ENCODE measurements at places on chromosomes 13 and 19.

GRCh38 chr19:51131780-51132680, 7.3 kb downstream of the SIGLEC9 start:
- DNase-seq = peak; percentile 81

GRCh38 chr13:50654331-50654730, 189.2 kb downstream of the DLEU7 start:
- no peak for DNase-seq

GRCh38 chr13:31426395-31426794, 226.6 kb downstream of the B3GLCT start:
- DNase-seq = no peak

GRCh38 chr19:34808566-34808965, 35.6 kb upstream of the ZNF599 start:
- no peak for DNase-seq

DNA sequence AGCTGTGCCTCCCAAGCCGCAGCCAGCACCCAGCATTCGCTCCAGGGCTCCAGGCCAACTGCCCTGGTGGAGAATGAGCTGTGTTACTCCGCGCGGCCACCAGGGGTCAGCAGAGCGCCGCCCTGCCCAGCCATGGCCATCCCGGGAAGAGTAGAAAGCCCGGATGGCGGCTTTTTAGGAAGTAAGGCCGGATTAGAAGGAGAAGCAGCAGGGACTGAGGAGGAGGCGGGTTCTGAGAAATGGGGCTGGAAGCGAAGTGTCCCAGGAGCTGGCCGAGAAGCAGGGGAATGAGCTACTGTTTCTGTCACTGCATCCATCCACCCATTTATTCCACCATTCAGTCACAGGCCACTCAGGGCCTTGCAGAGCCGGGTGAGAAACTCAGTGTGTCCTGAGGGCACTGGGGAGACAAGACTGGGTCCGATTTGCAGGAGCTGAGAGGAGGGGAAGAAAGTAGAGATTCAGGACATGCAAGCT, 6.6 kb upstream of the NPAS1 start:
- DNase-seq = peak; percentile 88

GRCh38 chr13:44333950-44334655, 39.5 kb upstream of the SERP2 start:
- no peak for DNase-seq

DNA sequence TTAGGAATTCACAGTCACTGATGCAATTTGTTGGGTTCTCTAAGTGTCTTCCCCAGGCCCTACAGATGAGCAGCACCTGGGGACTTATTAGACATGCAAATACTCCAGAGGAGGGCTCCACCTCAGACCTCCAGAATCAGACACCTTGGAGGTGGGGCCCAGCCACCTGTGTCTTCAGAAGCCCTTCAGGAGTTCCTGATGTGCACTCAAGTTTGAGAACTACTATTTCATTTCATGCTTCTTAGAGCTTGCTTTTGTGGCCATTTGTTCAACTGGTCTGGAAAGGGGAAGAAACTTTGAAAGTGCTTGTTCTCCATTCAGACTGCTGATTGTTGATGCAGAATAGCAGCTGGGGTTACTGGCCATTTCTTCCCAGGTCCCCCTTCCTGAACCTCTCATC, 472.0 kb downstream of the COG6 start:
- no peak for DNase-seq

DNA sequence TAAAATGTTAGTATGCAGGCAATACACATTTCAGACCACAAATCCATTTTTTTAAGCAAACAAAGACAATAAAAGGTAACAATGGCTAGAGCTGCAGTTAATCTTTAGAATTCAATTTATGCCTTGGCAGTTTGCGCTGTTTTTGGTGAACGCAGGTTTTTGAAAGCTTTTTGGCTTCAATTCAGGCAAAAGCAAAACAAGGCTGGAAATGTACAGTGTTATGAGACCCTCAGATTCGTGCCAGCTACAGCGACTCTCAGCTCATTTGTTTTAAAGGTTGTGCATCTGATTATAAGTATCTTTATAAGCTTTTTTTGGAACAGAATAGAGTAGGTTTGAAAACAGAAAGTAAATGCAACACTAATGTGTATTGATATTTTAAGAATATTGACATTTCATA, 63.6 kb upstream of the SOX1 start:
- no peak for DNase-seq

- DNase-seq = peak; percentile 30
These were observed 7.8 kb downstream of the SIGLEC12 start for GRCh38 chr19:51493776-51494175.

DNA sequence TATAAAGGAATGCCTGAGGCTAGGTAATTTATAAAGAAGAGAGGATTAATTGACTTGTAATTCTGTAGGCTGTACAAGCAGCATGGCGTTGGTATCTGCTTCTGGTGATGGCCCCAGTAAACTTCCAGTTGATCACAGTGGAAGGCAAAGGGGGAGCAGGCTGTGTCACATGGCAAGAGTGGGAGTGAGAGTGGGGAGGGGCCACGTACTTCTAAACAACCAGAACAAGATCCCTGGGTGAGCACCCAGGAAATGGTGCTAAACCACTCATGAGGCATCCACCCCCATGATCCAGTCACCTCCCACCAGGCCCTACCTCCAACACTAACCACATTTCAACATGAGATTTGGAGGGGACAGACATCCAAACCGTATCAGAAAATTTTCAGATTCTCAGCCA, 3.0 kb upstream of the RNF113B start:
- DNase-seq = no peak

GRCh38 chr13:97749174-97749573, 204.3 kb upstream of the IPO5 start:
- peak; percentile 21 for DNase-seq

DNA sequence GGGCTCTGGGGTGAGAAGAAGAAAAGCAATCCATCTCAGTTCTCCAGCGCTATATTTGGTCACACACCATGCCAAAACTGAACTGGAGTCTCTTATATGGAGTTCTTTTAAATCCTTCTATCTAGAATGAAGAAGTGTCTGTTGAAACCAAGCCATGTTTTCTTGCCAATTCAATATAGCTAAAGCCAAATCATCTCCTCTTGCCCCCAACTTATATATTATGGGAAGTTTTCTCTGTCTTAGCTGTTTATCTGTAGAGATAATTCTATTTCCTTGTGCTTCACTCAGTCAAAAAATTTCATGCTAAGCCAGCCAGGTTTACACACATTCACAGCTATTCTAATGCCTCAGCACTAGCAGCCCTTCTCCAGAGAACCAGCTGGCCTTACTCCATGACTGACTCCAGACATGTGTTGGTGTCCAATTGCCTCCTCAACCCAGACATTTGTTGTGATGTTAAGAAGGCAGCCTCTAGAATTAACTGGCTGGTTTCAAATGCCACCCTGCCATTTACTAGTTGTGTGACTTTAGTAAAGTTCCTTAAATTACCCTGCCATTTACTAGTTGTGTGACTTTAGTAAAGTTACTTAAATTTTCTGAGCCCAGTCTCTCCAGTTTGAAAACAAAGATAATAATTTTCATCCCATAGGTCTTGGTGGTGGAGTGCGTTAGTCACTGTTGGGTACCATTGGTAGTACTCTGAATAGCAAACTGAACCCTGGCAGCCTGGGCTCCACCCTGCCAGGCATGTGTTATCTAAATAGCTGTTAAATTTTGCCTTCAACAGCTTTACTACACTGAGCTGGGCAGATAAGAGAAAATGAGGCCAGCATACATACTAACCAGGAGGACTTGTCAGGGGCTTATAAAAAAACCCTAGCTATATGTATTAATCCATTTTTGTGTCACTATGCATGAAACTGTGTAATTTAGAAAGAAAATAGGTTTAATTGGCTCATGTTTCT, 525.1 kb downstream of the LMO7 start:
- no peak for DNase-seq

DNA sequence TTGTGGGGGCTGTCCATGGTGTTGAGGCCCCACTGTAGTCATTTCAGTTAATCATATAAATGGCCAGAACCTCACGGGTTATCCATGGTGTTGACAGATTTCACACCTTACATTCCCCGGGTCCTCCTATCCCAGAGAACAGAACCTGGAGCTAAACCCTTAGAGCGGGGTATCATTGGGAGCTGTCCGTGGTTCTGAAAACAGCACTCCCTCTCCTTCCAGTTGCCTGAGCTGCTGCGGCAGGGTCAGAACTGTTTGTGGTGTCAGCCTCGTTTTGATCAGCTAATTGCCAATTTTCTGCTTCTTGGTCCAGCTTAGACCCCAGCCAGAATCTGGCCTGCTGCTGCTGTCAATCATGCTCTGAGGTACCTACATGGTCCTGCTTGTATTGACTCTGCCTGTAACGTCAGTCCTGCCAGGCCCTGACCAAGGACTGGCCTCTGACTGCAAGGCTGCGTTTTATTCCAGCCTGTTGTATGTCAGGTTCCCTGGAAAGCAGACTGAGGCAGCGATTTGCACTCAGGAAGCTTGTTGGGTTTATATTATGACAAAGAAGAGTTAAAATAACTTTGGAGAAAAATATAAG, 55.8 kb upstream of the KCTD15 start:
- peak; percentile 38 for DNase-seq

- peak; percentile 11 for DNase-seq
These were observed 33.4 kb downstream of the COG6 start for GRCh38 chr13:39688699-39689405.

- no peak for DNase-seq
These were observed 13.5 kb downstream of the ARRDC5 start for GRCh38 chr19:4889034-4889815.

DNA sequence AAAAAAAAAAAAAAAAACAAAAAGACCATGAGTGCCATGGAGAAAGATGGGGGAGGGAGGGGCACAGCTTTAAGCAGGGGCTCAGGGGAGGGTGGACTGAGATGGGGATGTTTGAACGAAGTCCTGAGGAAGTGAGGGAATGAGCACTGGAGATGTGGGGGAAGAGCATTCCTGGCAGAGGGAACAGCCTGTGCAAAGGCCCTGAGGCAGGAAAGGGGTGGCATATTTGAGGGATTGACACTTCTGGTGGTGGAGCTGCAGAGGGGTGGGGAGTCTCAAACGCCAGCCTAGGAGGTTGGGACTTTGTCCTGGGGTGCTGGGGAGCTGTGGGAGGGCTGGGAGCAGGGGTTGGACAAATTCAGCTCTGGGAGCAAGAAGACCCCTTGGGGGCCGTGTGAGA, 29.2 kb downstream of the MYH14 start:
- DNase-seq = no peak

- no peak for DNase-seq
These were observed at the start of gene HIF3A for GRCh38 chr19:46296722-46297461. Gene HIF3A (plus strand): TSS chr19:46297042. CDS start chr19:46297077, 35 bp downstream.

DNA sequence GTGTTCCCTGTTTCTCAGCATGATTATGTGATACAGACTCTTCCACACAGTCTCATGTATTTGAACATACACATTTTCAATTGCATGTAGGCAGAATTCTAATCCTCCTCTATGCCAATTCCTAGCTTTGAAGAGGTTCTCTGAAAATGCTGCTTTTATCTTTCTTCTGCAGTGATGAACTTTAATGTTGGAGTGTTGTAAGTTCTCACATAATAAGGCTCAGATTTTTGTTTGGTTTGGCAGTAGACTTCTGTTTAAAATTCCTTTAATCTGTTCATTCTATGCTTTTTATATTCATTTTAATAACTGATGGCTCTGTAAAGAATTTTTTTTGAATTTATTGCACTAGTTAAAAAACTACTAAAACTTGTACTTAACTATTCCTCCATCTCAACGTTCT, 225.8 kb downstream of the GGACT start:
- no peak for DNase-seq

GRCh38 chr13:25180775-25181537, 8.9 kb upstream of the AMER2 start:
- no peak for DNase-seq

- no peak for DNase-seq
These were observed 90.5 kb upstream of the AKAP11 start for GRCh38 chr13:42181381-42181953.

DNA sequence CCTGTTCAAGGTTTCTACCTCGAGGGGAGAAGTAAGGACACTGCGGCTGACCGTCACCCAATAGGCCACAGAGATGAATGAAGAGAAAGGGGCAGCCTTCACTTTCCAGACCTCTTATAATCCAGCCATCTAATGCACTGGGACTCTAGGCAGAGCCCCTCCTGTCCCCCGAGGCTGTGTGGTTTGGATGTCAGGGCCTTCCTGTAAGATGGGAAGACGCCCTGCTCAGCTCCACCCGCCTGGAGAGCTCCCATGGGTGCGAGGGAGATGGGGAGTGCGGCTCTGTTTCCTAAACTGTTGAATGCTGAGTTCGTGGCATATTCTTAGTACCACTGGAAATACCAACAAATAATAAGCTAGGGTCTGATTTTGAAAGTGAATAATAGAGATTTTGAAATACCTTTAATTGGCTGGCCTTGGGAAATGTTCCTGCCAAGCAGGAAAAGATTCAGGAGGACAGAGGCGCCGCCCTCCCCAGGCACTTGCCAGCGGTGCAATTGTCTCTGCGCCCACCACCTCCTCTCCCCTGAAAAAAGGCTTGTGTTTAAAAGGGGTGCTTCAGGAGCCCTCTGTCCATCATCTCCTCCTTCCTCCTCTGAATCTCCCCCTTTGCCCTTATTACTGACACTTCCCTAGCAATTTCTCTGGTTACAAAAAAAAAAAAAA, 85.4 kb upstream of the GPR183 start:
- DNase-seq = no peak

DNA sequence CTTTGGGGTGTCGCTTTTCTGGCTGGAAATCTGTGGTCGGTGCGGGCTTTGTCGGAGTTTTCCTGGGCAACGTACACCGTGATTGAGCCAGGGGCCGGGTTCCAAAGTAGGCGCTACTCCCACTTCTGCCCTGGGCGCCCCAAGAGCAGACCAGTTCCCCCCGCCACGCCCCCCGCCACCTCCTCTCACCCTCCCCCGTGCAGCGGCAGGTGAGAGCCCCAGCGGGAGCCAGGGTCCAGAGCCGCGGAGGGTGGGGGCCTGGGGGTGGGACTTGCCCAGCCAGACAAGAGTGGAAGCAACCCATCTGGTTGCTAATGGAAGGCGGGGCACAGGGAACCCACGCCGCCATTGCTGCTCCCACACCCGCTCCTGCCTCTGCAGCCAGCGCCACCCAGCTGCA, 2195.9 kb downstream of the PCDH9 start:
- DNase-seq = no peak

DNA sequence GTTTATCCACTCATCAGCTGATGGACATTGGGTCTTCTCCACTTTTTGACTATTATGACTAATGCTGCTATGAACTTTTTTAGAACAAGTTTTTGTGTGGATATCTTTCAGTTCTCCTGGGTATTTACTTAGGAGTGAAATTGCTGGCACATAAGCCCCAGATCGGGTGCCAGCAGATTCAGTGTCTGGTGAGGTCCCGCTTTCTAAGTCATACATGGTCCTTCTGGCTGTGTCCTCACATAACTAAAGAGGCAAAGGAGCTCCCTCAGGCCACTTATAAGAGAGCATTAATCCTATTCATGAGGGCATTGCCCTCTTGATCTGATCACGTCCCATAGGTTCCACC, 600 bp upstream of the ZNF226 start:
- DNase-seq = no peak

GRCh38 chr13:70128098-70128497, 19.8 kb upstream of the KLHL1 start:
- no peak for DNase-seq

GRCh38 chr19:491146-491741, 5.0 kb upstream of the MADCAM1 start:
- no peak for DNase-seq

All from NB4 (cell line).